ENCODE measurements at places on chromosomes 5 and 9.
A peak's percentile ranks its signal among the peaks of the same experiment; 100 is the strongest.

- DNase-seq = no peak
Observed at GRCh38 chr5:16619136-16619535, 2.3 kb upstream of the RETREG1 start.

GRCh38 chr5:1515311-1515920 lies 8.3 kb downstream of the LPCAT1 start:
- no peak for DNase-seq

DNA sequence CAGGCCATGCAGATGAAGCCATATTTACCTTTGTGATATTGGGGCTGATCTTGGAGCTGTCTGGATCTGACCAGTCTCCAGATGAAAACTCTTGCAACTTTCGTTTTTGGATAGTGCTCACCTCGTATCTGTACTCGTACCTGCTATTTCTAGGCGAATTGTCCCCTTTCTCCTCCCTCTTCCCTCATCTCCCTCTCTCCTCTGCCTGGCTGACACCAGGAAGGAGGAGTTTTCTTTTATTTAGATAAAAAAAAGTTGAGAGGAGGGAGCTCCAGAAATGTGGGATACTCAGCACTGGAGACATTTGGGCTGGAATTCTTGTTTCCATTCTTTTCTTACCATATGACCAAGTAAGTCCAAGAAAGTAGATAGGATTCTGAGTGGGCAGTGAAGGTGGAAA lies 54.6 kb upstream of the ABL1 start:
- no peak for DNase-seq

GRCh38 chr5:45532826-45533624 lies 163.2 kb downstream of the HCN1 start:
- DNase-seq = no peak

DNA sequence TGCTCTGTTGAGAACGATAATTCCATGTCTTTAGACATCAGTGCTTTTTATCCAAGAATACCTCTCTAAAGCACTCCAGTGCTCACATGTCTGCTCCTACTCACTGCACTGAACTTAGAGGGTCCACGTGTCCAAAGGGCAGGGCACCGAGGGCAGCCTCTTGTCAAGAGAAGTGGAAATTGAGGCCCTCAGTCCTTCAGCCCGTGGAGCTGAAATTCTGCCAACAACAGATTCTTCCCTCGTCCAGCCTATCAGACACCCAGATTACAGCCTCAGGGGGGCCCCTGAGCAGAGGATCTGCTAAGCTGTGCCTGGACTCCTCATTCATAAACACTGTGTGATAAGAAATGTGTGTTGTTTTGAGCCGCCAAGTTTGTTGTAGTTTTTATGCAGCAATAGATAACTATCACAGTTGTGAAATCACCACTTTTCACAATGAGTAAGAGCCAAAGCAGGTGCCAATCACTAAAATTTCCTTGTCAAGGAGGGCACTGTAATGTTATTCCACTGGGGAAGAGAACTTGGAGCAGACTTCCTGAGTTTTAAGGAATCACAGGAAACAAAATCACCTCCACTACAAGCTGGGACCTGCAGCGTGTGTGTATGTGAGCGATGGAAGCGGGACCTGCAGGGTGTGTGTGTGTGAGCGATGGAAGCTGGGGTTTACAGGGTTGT lies 58.8 kb upstream of the IGFBPL1 start:
- DNase-seq = no peak

- no peak for DNase-seq
Observed at GRCh38 chr9:129558551-129559505, 62.1 kb downstream of the C9orf50 start.

- DNase-seq = no peak
Observed at GRCh38 chr5:131760793-131761192, 36.0 kb downstream of the FNIP1 start.

DNA sequence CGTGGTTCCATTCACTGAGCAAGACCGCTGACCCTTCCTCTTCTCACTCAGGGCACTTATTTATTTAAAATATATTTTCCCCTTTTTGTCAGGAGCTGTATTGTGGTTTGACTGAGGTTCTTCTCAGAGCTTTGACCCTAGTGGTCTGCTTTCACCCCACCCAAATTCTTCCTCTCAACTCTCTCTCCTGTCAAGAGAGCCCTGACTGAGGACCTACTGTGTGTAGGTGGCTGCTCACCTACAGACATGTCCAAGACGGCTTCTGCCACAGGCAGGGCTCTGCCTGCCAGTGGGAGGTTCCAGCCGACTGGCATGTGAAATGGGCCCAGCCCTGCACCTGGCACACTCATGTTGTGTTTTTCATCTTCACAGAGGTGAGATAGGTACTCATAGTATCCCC lies 5.2 kb downstream of the DCANP1 start:
- no peak for DNase-seq

DNA sequence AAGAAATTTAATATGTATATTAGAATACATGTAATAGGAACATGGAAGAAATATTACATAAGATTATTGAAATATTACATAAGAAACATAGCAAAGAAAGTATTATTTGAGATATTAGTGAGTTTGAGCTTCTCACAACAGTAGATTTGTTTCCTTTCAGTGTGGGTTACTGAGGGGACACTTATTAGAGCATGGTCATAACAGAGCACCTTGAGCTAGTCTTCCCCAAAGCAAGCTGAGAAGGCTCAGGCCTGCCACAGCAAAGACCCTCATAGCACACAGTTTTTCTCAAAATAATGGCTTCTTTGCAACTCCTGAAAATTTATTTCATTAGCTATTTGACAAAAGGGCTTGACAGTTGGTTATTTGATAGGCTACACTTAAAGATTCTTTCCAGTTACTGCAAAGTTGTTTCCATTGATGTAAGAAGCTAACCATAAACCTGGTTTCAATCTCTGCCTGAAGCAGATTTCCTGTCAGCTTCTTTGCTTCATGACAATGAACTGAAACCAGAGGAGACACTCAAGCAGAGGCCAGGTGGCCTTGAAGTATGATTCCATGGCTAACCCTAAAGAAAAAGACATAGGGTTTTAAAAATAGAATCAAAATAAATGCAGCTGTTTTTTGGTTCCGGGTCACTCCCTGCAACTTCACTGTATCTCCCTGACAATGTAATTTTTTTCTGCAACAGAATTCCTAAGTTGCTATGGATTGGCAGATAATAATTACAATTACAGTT lies 68.6 kb downstream of the ERMP1 start:
- DNase-seq = no peak

DNA sequence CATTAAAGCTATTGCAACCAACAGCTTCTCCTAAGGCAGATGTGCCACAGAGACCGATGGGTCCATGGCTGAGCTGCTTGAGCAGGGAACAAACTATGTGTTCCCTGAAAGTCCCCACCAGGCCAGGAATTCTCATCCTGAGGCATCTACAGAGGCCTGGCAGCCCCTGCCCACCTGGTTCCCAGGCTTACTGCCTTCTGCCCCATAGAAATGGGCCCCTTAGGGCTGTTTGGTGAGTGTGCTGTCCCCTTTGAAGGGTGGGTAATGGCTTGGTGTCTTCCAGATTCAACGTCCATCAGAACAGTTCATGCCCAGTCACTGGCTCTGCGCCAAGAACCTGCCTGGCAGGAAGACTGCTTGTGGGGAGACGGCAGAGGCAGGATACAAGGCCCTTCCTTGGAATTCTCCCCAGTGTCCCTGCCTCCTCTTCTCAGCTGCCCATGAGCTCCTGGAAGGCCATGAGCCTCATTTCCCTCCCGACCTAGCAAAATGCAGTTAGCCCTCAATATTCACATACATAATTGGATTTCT lies 3.8 kb upstream of the COL27A1 start:
- DNase-seq = no peak

DNA sequence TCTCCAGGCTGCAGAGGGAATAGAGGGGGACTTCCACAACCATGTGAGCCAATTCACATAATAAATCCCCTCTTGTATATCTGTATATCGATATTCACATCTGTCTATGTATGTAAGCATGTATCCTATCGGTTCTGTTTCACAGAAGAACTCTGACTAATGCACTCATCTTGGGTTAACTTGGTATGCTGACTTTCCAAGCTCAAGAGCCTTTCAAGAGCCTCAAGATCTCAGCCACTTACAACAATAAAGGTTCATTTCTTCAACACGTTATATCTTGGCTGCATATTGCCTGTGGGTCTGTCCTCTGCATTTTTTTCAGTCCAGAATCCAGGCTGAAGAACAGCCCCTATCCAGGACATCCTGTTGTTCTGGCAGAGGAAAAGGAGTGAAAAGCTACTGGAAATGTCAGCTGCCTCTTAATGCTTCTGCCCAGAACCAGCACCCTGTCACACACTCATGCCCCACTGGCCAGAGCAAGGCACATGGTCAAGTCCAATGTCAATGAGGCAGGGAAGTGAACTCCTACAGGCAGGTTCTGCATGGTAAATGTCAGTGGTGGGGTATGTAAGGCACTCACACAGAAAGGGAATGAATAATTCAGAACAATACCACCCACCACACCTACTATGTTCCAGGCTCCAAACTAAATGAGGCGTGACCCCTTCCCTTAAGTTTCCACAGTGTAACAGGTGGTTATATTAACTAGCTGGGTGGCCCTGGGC lies 91.6 kb upstream of the ICE1 start:
- DNase-seq = no peak

DNA sequence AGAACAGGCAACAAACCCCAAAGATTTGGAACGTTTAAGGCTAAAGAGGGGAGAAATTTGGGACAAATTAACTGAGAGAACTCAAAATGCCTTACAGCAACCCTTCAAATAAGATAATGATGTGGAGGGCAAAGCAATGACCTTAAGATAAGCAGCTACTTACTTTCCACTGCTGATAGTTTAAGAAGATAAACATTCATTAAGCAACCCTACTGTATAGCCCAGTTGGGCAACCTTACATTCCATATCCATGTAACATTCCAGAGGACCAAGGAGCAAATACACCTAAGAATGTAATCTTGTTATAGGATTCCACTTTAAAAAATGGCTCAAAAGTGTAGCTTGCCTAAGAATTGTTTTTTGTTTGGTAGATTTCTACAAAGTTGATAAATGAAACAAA lies 14.8 kb downstream of the ETF1 start:
- DNase-seq = no peak

DNA sequence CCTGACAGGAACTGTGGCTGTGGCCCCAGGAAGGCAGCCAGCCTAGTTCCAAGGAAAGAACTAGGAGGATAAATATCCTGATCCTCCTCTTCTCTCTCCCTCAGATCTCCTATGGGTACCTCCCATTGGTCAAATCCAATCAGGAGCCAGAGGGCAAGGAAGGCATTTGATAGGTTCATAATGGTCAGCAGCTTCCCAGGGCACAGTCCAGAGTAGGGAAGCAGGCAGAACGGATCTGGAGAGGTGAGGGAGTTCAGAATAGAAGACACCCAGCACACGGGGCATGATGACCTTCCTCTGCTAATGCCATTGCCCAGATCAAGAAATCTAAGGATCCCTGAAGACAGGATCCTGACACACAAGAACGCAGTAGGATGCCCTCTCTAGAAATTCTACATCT lies 8.6 kb downstream of the ABLIM3 start:
- no peak for DNase-seq

DNA sequence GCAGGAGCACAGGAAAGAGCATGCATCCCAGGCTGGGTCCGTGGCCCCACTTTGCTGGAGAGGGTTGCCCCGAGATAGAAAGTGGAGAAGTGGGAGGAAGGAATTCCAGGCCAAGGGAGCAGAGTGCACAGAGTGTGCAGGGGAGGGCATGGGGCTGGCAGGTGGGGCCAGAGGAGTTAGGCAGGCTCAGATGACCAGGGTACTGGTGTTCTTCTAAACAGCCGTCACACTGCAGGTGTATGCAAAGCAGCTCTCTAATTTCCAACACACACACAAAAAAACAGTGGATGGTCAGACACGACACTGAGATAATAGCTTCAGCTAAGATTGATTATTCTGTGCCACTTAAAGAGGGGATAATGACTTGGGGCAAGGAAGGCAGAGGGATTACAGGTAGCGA lies 212.2 kb downstream of the MTRR start:
- no peak for DNase-seq

GRCh38 chr5:7983433-7983832 lies 114.5 kb downstream of the MTRR start:
- DNase-seq = no peak

DNA sequence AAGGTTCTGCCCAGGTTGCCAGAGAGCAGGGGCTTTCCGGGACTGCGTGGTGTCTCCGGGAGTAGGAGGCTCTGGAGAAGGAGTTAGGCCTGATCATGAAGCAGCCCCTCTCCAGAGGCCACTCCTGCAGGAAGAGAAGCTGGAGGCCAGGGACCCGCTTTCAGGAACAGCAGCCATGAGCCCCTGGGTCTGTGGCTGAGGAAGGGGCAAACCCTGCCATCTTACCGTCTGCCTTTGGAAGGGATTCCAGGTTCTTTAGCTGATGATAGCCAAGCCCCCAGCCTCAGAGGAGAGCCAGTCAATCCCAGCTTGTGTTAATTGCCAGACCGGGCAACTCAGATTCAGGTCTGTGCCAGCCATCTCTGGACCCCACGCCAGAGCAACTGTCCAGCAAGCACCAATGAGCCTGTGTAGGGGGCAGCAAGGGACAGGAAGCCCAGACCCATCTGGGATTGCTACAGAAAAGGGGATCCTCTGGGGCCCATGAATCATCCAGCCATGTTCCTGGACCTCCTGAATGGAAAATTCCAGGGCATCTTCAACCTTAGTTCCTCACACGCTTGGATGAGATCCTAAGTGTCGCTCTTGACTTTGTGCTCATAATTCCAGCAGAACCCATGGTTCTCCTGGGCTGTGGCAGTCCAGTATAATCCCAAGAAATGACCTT lies 42.7 kb upstream of the MVB12B start:
- DNase-seq = no peak

GRCh38 chr9:133046900-133047295 lies 14.9 kb upstream of the CEL start:
- DNase-seq = no peak

GRCh38 chr5:149636861-149637246 lies 55.6 kb downstream of the ARHGEF37 start:
- DNase-seq = peak; percentile 35

DNA sequence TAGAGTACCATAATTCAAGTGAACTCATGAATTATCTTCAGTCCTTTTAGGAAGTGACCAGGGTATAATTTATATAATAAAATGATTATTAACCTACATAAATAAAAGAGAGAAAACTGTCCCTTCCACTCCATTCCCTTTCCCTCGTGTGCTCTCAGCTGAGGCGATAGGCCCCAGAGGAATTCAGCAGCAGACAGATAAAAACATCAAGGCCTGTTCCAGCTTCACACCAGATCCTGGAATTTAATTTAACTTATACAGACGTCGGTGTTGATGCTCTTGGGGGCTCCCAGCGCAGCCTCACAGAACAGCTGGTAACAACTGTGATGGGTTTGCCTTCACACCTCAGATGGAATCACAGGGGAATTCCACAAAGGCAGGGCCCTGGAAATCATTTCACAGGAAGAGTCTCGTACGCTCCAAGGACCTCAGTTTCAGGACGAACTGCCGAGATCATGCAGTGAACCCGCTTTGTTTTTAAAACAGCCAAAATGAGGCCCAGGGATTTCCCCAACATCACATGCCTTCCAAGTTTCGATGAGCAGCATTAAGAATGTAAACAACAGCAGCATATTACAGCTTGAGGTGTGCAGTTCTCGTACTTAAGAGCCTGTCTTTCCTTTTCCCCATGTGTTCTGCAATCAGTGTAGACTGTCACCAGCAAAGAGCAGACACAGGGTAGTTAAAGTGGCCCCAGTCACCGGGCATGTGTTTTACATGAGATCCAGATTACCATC lies 73.6 kb upstream of the ALDH1B1 start:
- DNase-seq = no peak

- no peak for DNase-seq
Observed at GRCh38 chr5:133775584-133776304, 163.4 kb upstream of the FSTL4 start.

Measured in activated T-helper 9 cell treated with anti-CD3 and anti-CD28 coated beads, Interleukin-2, amount 50 U/mL, for 16 hours (primary cell).